Stimulated activated CD8-positive, alpha-beta memory T cell treated with anti-CD3 and anti-CD28 coated beads, Interleukin-7, amount 100 ng/mL, for 1 hour (primary cell): ENCODE measurements at places on chromosomes 11 and 22.

DNA sequence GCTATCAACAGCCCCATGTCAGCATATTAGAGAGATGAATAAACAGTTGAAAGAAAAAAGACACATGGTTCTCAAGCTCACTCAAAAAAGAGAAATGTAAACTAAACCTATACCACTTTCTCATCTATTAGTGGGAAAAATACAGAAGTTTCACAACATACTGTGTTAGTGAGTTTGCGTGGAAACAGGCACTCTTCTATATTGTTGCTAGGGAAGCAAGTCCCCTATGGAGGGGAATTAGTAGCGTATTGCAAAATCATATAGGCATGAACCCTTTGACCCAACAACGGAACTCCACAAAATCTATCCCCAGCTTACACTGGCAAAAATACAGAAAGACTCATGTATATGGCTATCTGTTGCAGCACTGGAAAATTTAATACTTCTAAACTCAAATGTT is 14.2 kb upstream of the RFPL2 start:
- no peak for DNase-seq

GRCh38 chr11:35750981-35751663 is 88.5 kb downstream of the TRIM44 start:
- DNase-seq, result no peak

DNA sequence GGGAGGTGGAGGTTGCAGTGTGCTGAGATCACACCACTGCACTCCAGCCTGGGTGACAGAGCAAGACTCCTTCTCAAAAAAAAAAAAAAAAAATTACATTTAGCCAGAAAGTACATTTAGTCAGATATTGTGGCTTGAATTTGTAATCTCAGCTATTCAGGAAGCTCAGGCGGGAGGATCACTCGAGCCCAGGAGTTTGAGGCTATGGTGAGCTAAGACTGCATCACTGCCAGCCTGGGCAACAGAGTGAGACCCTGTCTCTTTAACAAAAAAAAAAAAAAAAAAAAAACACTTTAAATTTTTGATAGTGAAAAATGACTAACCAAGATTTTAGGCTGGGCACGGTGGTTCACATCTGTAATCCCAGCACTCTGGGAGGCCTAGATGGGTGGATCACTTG is 27.3 kb downstream of the MRTFA start:
- DNase-seq, result no peak

GRCh38 chr22:22847241-22847640 is 40.4 kb upstream of the IGLL5 start:
- DNase-seq, result no peak

DNA sequence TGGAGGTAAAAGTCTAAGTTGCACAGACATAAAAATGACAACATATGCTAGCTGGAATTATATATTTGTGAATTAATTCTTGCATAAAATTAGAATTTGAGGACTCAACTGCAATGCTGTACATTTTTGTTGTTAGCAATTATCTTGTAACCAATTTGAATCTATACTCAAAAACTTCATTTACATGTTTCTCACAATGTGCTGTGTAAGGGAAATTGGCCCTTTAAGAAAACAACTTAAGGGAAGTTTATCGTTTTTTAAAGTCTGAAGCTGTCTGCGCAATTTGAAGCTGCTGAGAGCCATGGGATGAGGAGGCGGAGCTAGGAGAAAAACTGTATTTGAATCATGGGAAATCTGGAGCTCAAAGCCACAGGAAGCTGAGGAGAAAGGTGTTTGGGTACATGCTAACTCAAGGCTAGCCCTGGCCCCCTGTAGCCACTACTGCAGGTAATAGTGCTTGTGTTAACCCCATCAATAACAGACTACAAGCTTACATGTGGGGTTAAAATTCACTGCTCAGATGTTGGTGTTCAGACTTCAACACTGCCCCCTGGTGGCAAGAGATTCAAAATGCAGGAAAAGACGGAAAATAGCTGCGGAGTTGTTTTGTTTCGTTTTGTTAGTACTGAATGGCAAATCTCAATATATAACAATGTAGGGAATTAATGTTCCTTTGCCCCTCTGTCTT is 126.1 kb downstream of the BRD1 start:
- no peak for DNase-seq

DNA sequence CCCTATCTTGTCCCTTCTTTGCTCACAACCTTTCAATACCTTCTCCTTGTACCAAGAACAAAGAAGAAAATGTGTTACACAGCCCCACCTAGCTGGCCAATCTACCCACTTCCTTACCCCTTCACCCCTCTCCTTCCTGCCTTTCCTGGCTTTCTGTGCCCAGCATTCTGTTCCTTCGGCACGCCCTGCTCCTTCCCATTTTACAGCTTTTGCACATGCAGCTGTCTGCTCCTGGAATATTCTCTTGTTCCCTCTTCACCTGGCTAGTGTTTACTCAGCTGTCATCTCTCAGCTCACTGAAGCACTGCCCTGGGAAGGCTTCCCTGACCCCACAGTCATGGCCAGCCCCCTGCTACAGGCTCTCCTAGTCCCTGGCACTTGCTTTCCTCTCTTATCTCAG is 30.7 kb downstream of the SERPINH1 start:
- DNase-seq, result no peak

- no peak for DNase-seq
These were observed 148.3 kb downstream of the CCDC34 start for GRCh38 chr11:27214713-27215112.
